ENCODE measurements at places on chromosomes 4 and X. TPM values are rescaled to one million over a fixed set of nuclear protein-coding genes. Genes with fewer than 3 reads are reported as not detected.

The AFF2 gene
- total RNA-seq, result 0.33 TPM

The P2RY4 gene
- not detected for total RNA-seq

The CCKAR gene
- total RNA-seq, result not detected

The HSD17B13 gene
- not detected for total RNA-seq

The CLCN4 gene
- total RNA-seq, result 0.04 TPM

The GLRA2 gene
- not detected for total RNA-seq

The EPHA5 gene
- not detected for total RNA-seq

The GATA1 gene
- not detected for total RNA-seq

The GAGE2A gene
- total RNA-seq, result not detected

The TMPRSS11D gene
- total RNA-seq, result not detected
